Stimulated activated CD4-positive, alpha-beta T cell treated with anti-CD3 and anti-CD28 coated beads, Interleukin-2, amount 100 ng/mL, for 4 hours (primary cell): ENCODE measurements at places on chromosomes 3 and 15.

- DNase-seq, result no peak
These were observed 37.2 kb downstream of the CCK start for GRCh38 chr3:42228796-42229195.

DNA sequence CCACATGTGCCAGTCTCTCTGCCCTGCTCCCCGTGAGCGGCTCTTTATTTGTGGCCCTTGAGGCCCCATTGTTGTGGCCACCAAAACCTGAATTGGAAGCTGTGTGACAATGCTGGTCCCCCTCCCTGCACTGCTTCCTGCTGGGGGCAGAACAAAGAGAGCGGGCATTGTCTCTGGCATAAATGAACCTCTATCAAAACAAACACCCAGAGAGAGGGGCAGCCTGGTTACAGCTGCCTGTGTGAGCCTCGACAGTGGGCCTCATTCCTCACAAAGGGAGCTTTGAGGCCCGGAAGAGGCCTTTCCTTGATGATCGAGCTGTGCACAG, 152.9 kb downstream of the IGF1R start:
- DNase-seq, result no peak

DNA sequence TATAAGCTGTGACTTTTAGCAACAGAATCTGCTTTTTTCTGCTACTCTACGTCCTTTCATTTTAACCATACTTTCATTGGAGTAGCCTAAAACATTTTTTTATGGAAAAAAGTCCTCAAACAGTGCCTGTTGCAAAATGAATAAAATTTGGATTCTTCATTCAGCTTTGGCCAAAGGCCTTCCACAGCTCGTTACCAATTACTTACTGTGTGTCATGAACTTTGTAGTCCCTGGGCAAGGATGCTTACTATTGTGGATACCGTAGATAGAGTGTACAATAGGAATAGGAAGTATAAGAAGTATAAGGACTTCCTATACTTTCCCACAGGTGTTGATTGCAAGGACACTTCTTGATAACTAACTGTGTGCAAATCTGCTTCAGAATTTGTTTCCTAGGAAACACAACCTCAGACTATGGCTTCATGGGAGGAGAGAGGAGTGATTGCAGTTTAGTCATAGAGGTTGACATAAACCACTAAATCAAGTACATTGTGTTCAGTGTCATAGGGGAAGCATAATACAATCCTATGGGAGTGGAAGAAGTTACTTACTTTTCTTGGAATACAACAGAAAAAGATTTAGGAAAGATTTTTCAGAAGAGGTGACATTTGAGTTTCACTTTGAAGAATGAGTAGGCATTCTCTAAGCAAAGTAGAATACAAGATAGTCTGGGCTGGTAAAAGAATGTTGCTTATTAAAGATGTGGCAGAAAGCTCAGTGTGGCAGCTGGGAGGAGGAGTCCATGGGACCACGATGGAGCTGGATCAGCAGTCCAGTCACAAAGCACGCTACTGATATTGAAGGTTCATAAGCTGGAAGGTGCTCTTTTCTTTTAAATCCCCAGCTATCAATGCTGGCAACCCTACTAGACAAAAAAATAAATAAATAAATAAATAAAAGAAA, 309.7 kb upstream of the TPRG1 start:
- DNase-seq, result no peak

GRCh38 chr15:80823120-80823519, 44.0 kb downstream of the CEMIP start:
- no peak for DNase-seq

DNA sequence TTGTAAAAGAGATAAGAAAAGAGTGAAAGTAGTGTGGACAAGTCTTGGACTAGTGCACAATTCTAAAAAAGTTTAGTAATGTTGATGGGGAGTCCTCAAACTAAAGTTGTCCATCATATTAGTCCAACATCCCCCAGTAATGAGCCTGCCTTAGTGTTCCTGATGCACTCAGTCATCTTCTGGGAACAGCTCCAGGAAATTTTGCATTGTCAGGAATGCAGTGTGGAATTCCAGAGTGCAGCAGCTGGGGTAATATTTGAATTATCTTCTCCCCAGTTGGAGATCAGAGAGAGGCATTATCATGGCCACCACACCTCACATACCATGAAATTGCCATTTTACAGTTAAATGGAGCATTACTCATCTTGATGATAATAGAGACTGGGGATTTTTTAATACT, 528.8 kb upstream of the NAALADL2 start:
- no peak for DNase-seq
